ENCODE measurements at places on chromosomes 3 and 15. TPM values are rescaled to one million over a fixed set of nuclear protein-coding genes. Genes with fewer than 3 reads are reported as not detected.

GRCh38 chr15:68028137-68028887 lies 25.8 kb upstream of the PIAS1 start:
- no peak for DNase-seq

DNA sequence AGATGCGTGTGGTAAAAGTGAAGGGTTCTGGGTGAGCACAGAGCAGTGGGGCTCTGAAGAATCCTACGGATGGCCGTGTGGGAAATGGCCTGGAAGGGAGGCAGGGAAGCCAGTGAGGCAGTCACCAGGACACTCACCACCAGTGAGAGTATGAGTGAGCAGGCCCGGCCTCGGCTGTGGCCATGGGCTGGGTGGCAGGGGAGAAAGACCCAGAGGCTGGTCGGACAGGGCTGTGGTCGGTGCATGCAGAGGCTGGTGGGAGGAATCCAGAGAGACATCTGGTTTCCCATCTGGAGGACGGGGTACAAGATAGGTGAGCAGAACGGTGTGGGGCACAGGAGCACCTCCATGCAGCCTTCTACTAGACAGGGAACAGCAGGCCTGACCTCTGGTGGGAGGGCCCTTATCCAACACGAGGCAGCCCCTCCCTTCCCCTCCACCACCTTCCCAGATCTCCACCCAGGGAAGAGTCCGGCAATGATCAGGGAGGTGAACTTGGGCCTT lies 10.1 kb downstream of the PCSK6 start:
- no peak for DNase-seq

- DNase-seq = no peak
Observed at GRCh38 chr3:66464512-66464894, 36.3 kb downstream of the LRIG1 start.

DNA sequence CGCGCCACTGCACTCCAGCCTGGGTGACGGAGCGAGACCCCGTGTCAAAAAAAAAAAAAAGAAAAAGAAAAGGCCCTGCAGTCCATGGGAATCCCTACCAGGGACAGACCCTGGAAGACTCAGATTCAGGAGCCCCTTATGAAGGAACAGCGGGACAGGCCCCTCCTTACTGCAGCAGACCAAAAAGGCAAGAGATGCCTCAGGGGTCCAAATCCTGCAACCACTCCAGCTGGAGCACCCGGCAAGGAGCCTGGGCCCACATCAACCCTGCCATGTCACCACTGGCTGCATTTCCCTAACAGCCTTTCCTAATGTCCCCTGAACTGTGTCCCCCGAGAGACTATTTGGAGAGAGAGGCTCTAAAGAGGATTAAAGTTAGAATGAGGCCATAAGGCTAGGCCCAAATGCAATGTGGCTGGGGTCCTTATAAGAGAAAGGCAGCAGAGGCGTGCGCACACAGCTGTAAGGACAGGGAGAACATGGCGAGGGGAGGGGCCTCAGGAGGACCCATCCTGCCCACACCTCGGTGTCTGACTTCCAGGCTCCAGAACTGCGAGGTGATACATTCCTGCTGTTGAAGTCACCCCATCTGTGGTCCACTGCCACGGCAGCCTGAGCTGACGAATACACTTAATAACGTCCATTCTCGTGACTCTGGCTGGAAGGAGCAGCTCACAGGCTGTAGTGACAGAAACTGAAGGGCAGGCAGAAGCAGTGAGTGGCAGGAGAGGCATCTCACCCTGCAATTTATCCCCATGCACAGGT lies 78.1 kb downstream of the ATP10A start:
- no peak for DNase-seq

DNA sequence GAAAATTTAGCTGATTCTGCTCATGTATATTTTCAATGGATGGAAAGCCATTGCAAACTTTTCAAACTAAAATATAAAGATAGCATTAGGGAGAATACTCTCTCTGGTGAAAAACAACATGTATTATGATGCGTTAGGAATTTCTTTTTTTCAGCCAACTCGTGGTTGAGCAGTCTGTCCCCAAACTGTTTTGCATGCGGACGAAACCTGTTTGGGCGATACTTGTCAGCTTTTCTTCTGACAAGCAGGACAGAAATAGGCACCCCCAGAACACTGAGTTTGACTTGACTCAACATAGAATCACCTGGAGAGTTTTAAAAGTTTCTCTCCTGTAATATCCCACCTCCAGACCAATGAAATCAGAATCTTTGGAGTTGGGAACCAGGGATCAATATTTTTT lies 417.5 kb upstream of the TPRG1 start:
- DNase-seq = no peak

DNA sequence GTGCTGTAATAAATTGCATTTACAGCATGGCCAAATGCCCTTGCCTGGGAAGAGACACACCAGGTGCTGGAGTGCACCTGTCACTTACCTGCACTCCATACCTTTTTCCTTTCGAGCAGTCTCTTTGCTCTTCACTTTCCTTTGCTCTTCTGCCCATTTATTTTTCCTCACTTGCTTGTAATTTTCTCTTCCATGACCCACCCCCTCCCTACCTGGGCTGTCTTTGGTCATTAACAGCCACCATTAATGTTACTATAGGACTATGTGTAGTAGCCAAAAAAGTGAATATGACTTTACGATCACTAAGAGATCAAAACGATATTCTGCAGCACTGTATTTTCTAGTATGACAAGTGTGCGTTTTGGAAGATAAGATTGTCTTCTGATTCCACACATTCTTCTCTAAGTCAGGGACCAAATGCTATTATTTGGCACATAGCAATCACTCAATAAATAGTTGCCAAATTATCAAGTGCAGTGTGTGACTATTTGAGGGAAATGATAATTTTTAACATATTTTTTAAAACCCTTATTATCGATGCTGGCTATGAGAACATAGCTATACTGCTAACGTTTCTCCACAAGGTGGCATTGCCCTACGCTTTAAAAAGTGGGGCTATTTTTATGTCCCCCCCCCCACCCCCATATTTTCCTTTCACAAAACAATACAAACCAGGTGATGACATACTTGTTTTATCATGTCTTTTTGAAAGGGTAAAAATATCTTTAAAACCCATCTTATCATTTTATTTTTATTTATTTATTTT lies 114.4 kb downstream of the GHSR start:
- DNase-seq = no peak

DNA sequence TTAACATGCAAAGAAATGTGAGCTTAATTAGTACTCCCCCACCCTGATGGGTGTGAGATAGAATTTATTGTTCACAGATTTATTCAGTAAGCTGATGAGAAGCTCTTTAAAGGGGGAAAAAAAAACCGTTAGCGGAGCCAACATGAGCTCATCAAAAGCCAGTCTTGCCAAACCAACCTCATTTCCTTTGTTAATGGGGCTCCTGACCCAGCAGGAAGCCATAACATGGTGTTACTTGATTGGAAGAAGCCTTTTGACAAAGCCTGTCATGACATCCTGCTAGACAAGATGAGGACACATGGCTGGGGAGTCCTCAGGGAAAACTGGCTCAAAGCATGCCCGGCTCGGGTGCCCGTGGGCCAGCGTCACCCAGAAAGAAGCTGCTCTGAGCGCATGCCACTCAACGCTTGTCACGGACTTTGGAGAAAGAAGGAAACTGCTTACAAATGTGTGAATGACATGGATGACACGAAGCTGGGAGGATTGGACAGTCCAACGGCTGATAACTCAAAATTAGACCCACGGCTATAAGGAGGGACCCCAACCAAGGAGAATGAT lies 64.6 kb downstream of the SLCO2A1 start:
- no peak for DNase-seq

GRCh38 chr3:8589880-8590556 lies 54.6 kb downstream of the SSUH2 start:
- no peak for DNase-seq

- no peak for DNase-seq
Observed at GRCh38 chr3:29868543-29869101, 587.8 kb downstream of the RBMS3 start.

DNA sequence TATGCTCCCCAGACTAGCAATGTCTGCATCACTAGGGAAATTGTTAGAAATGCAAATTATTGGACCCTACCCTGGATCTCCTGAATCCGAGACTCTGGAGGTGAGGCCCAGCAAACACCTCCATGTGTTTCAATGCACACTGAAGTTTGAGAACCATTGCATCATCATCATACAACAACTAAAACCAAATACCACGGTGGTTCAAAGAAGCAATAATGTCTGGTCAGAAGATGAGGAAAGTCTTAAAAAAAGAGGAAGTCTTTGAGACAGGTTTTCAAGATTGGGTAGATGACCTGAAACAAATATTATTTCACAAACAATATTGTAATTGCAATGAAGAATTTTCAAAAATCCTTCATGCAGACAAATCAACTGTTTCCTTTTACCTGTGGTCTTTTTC lies 60.3 kb upstream of the TRA2B start:
- no peak for DNase-seq

DNA sequence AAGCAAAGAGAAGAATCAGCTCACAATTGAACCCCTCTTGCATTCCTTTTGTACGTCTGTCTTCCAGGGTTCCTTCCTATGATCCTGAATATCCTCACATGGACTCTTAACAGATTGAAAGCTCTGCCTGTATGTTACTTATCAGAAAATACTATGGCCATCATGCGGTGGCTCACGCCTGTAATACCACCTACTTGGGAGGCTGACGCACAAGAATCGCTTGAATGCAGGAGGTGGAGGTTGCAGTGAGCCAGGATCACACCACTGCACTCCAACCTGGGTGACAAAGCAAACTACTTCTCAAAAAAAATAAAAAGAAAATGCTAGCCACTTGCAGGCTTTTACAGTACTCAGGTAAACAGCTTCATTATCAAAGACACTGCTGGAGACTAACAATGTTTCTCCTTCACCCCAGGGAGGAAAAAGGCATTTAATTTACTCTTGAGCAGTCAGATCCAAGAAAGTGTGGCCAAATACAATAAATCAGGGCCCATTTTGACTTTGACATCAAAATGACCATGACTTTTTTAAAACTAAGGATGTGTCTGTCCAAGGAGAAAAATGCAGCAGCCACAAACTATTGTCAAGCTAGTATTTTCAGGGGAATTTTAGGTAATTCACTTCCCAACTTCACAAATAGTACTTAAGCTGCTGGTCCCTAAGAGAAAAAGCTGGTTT lies 27.3 kb downstream of the NPTN start:
- no peak for DNase-seq

GRCh38 chr3:141834292-141834691 lies 42.2 kb upstream of the ATP1B3 start:
- DNase-seq = no peak

GRCh38 chr3:129974833-129975704 lies 549 bp downstream of the TRH start:
- no peak for DNase-seq

DNA sequence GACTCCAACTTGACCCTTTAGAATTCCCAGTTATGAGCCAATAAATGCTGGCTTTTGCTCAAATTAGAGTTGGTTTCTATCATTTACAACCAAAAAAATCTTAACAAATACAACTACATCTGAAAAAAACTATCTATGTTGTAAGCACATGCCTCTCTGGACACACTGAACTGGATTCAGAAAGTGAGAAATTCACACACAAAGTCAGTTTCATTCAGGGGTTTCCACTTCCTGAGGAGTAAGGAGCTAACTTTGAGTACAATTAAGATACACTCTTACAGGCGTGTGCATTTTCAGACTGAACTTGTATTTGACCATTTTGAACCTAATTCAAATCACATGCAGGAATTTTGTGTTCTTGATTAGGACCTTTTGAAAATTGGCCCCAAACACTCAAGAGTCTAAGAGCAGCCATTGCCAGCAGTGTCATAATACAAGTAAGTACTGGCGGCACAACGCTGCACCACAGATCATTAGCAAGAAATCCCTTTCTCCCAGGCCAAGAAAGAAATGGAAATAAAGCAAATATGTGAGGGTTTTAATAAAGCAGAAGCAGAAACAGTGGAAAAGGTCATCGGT lies 31.2 kb downstream of the LINS1 start:
- no peak for DNase-seq

- DNase-seq = no peak
Observed at GRCh38 chr15:67070150-67070549, 4.7 kb downstream of the SMAD3 start.

GRCh38 chr3:152395764-152396163 lies 127.0 kb downstream of the MBNL1 start:
- DNase-seq = no peak

- DNase-seq = no peak
Observed at GRCh38 chr3:119557877-119558269, 1.5 kb downstream of the CD80 start.

GRCh38 chr3:52119826-52120225 lies 34.4 kb downstream of the POC1A start:
- DNase-seq = no peak

DNA sequence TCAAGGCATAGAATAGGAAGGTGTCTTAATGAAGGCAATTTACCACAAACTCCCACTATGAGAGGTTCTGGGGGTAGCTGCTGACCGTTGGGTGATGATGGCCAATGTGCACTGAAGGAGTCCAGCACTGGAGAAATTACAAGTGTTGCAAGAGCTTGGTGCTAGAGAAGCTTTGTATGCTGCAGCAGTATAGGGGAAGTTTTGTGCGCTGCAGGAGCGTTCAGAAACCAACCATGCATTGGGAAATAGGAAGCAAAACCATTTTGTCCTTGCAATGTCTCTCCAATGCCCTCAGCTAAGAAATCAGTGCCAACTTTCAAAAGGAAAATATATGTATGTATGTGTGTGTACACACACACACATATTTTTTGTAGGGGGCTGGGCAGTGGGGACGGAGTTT lies 441.6 kb upstream of the NAALADL2 start:
- DNase-seq = no peak

- no peak for DNase-seq
Observed at GRCh38 chr3:123536153-123536895, 48.5 kb downstream of the HACD2 start.

GRCh38 chr15:79018960-79019359 lies 71.6 kb downstream of the RASGRF1 start:
- DNase-seq = no peak

GRCh38 chr3:112687211-112687610 lies 46.3 kb upstream of the CCDC80 start:
- DNase-seq = no peak

- no peak for DNase-seq
Observed at GRCh38 chr3:124469555-124469954, 260.7 kb upstream of the UMPS start.

- no peak for DNase-seq
Observed at GRCh38 chr3:72171463-72171881, 386.5 kb upstream of the PROK2 start.

The THBS1 gene
- 367 TPM for total RNA-seq

The PP2D1 gene
- total RNA-seq = not detected

The FOXL2NB gene
- total RNA-seq = not detected

The GOLGA6L7 gene
- not detected for total RNA-seq

The SLC9C1 gene
- total RNA-seq = 0.69 TPM

The TMEM266 gene
- total RNA-seq = 2.0 TPM

The AADACL2 gene
- total RNA-seq = not detected

The SPINK8 gene
- not detected for total RNA-seq

The FGF7 gene
- total RNA-seq = 5.7 TPM

The CCDC13 gene
- 0.90 TPM for total RNA-seq

The KNL1 gene
- 7.4 TPM for total RNA-seq

The PLSCR2 gene
- 0.31 TPM for total RNA-seq

The ATP11B gene
- total RNA-seq = 76.1 TPM

The PCSK6 gene
- 3.7 TPM for total RNA-seq

The GOLGA8N gene
- total RNA-seq = 9.9 TPM

The ZDHHC23 gene
- total RNA-seq = 4.2 TPM

All from mesothelial cell of epicardium (in vitro differentiated cells).